ENCODE measurements at places on chromosomes 4 and X.

DNA sequence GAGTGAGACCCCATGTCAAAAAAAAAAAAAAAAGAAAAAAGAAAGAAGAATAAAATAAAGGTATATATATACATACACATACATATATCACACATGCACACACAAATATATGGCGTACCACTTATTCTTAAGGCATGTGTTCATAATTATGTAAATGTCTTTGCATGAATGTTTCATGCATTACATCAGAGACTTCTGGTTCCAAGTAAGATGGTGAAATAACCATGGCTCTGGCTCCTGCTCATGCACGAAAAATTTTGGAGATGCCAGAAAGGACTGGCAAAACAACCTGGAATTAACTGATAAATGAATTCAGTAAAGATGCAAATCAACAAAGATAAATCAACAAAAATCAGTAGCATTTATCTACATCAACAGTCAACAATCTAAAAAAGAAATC, 19.7 kb upstream of the FHIP1A start:
- DNase-seq: no peak

DNA sequence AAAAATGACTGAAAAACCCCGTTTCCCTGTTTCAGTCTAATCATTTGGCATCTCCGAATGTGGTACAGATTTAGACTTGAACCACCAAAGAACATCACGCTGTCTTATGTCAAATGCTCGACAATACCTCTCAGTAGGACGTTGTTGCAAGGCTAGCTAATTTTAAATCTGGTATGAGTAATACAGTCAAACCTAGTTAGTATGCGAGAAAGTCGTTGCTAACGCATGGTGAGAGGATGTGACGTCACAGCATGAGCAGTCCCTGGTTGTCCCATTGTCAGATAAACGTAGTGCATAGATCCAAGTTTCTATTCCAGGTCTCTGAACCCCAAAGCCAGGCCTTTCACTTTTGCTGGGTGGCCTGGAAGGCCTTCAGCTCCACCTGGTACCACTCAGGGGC, 44.7 kb downstream of the SETD7 start:
- DNase-seq: no peak

DNA sequence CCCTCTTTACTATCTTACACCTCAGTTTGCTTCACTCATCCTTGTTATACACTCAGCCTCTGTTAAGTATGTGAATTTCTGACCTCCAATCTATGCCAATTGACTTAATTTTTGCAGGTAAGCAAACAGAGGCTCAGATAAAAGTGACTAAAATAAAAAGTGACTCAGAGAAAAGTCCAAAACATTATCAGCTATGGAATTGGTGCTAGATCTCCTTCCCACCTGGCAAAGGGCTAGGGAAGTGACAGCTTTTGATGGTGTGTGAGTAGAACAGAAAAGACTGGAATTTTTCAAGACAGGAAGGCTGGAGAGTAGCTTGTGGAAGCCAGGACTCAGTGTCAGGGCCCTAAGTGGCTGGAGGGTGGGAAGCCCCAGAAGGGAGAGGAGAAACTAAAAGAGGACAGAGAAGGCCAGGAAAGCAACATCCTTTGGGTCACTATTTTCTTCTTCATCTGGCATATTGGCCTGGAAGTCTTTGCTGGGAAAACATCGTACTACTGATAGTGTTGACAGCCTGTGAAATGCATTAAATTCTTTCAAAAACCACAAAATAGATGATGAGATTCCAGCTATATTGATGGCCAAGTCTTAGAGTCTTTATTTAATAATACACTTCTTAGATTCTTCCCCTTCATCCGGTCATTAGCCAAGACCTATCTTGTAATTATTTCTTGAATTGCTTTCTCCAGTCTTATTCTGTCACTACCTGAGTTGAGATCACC, 392.8 kb downstream of the RAPGEF2 start:
- no peak for DNase-seq

- DNase-seq: no peak
Observed at GRCh38 chr4:29853833-29854232, 866.3 kb upstream of the PCDH7 start.

DNA sequence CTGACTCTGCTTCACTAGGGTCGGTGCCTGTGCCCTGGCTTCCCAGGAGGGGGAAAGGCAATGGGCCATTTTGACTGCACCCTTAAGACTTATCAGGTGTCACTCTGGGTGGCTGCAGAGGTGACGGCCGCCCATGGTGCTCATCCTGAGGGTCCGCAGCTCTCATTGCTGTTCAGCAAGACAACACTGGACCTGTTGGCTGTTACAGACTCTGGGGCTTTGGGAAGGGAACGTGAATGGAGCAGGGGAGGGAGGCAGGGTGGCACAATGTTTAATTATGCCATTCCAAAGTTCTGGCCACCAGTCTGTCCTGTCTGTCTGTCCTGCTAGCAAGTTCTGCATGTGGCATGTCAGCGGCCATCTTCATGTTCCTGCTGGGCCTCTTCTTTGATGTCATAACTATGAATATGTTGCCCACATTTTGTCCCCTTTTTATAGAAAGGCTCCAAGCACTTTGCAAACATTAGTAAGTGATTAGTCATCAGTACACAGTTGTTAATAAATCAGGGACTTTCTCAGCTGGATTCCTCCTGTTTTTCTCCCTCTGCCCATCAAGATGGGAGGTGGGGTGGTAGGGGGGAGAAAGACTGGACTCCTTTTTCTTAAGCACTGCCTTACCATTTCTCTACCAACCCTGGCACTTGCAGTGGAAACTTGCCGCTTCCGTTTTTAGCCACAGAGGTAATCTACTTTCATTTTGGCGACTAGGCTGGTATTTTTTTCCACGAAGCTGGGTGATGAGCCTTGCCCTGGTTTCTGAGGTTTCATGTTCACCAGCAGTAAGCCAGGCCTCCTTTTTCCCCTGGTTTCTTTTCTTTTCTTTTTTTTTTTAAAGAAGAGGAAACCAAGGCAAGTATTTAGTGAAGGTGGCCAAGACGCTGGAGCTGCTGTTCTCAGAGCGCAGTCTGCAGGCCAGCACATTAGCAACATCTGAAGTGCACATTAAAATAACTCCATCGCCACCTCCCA, 88.6 kb upstream of the TRIM2 start:
- no peak for DNase-seq

DNA sequence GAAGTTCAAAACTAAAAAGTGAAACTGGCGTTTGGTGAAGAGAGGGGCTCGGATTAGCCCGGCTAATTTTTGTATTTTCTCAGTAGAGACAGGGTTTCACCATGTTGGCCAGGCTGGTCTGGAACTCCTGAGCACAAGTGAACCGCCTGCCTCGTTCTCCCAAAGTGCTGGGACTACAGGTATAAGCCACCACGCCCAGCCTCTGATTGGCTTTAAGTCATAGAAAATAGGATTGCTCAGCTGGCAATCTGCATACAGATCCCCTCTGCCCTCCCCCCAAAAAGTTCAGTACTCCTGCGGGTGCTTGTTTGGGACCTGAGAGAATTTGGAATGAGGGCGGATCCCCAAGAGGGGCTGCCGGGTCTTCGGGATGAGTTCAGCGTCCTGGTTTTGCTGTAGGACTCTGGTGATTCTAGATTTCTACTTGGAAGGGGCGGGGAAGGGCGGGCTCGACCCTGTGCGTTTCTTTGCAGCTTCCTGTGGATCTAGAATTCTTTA, 537 bp upstream of the PRKX start:
- DNase-seq: no peak

DNA sequence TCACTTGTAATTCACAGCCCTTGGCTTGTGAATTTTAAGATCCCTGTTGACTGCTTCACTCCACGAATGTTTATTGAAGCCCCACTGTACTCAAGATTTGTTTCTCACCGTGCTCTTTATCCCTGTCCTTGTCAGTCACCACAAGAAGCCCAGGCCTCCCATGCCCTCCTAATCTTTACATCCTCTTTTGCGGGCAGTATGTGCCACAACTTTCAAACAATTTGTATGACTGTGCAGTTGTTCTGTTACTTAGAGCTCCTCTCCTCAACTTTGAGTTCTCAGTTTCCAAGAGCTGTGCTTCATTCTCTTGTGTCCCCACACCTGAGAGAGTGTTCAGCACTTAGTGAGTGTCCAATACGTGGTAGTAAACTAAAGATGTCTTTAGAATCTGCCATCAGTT, 467.7 kb downstream of the NKX6-1 start:
- no peak for DNase-seq

DNA sequence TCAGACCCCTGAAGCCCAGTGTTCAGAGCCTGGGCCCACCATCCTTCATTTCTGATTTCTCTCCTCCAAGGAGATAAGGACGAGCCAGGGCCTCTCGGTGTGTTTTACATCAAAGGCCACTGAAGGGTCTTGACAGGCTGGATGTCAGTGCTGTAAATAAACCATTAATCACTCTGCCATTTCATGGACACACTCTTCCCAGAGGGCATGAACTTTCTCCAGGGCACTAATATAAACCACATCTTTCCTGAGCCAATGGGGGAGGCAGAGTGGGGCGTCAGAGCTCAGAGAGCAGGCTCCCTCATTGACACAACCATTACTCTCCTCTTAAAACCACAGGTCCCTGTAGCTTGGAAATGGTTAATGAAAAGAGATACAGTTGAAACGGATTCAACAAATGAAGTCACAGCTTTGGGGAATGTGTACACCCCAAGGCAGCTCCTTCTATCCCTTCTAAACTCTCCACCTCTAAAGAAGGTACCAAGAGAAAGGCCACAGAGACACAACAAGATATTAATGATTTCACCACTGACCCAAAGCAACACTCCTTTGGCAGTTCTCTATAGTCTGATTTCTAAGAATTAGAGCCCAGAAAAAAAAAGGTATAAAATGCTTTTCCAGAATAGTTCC, 200.6 kb downstream of the CHIC2 start:
- DNase-seq: no peak

DNA sequence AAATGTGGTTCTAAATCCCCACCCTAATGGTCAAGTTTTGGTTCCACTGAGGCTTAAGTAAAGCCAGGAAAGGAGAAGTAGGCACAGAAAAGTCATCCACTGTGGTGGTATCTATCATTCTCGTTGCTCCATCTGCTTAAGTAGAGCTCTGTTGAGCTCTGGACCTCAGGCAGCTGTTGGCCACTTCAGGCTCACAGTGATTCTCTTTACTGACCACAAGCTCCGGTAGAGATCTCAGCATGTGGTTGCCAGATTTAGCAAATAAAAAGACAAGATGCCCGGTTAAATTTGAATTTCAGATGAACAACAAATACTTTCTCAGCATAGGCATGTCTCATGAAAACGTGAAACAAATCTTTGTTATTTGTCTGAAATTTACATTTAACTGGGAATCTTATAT, 132.3 kb upstream of the PTCHD1 start:
- DNase-seq: no peak

GRCh38 chr4:84530871-84531270, 31.8 kb upstream of the NKX6-1 start:
- no peak for DNase-seq

- DNase-seq: no peak
Observed at GRCh38 chr4:145618210-145618931, 814 bp upstream of the MMAA start.

DNA sequence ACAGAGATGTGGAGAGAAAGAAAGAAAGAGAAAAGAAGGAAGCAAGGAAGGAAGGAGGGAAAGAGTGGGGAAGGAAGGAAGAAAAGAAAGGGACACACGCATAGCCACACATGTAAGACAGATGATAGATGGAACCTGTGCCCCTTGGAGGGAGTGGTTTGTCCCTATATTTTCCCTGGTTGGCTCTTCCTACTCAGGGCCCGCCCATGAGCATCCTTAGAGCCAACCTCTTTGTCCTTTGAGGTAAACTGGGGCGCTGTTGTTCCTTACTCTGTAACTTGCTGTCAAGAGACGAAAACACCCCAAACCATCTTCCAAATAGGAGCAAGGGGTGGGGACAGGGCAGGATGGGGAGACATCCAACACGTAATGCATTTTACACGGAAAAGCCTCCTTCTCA, 220.9 kb downstream of the MAML3 start:
- no peak for DNase-seq

DNA sequence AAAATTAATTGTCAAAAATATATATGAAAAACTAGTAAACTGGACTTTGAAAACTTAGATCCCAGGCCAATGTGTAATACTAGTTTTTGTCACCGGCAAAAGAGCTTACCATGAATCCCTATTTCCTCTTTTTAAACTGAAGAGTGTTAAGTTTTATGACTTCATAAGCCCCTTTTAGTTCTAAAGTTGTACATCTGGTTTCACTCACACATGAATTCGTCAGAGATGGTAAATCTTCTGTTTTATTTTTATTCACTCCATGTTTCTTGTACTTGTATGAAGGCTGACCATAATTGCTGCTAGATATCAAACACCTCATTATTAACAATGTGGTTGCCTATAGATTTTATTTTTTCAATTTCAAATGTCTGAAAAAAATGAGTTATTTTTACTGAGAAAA, 827.9 kb downstream of the PCDH7 start:
- no peak for DNase-seq

GRCh38 chr4:110527156-110527555, 51.2 kb downstream of the ENPEP start:
- DNase-seq: no peak

GRCh38 chr4:6782147-6782845, at the start of gene KIAA0232:
KIAA0232 (plus strand) TSS chr4:6782727; CDS start chr4:6824454, 41,727 bp downstream.
- DNase-seq: peak; percentile 65

- no peak for DNase-seq
Observed at GRCh38 chr4:92830771-92831170, 527.0 kb downstream of the GRID2 start.

- no peak for DNase-seq
Observed at GRCh38 chrX:137032341-137032694, 1.5 kb downstream of the GPR101 start.

DNA sequence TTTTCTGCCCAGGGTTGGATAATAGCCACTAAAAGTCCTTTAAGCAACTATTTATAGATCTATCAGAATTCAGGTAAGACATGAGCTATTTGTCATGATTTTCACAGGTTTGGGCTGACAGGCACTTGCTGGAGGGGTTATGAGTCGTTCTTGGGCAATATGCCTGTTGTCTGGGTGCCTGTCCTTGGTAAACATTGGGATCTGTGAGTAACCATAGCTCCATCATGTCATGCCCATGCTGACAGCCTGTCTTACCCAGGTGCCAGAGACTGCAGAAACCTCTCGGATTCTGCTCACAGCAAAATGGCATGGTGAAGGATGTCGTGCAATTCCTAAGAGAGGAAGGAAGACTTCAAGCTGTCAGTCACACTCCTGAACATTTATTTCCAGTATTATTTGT, 116.0 kb upstream of the PUDP start:
- no peak for DNase-seq
